Putamen (tissue), 1 donor: ENCODE measurements at places on chromosomes 12 and 14.

GRCh38 chr14:76977793-76978720 lies 50.5 kb downstream of the IRF2BPL start:
- peak; percentile 45 for DNase-seq

- no peak for DNase-seq
Observed at GRCh38 chr12:30908722-30909348, 17.7 kb upstream of the TSPAN11 start.

GRCh38 chr12:87728931-87729593 lies 300.1 kb downstream of the C12orf50 start:
- no peak for DNase-seq

DNA sequence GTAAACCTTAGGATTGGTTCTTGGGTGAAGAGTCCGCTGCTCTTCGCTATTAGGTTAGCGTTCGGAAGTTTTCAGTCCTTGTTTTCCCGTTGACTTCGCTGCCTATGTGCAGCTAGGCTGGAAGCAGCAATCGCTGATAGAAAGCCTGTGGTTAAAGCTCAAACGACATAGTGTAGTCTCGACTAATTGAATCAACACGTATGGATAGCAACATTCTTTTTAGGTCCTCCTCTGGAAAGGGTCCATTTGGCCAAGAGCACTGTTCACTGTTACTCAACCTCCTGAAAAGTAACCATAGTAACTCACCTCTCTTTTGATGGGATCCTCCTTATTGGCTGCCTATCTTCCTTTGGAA lies 355.5 kb downstream of the SNAPC1 start:
- no peak for DNase-seq

- DNase-seq, result no peak
Observed at GRCh38 chr14:81400202-81400678, at the start of gene STON2. STON2 (minus strand) TSS chr14:81400324; CDS start chr14:81398382, 1,942 bp downstream.

GRCh38 chr14:91185721-91186120 lies 58.8 kb downstream of the GPR68 start:
- no peak for DNase-seq

GRCh38 chr12:93654421-93654820 lies 22.8 kb upstream of the CRADD start:
- no peak for DNase-seq
